Esophagus mucosa (tissue), 1 donor: ENCODE measurements at places on chromosomes 7 and 10.
A peak's percentile ranks its signal among the peaks of the same experiment; 100 is the strongest.

- ATAC-seq: peak; percentile 79
Measured at GRCh38 chr7:55572378-55573233, at the start of gene VOPP1. Gene VOPP1 (minus strand): TSS chr7:55572502. CDS start chr7:55572324, 178 bp downstream.

DNA sequence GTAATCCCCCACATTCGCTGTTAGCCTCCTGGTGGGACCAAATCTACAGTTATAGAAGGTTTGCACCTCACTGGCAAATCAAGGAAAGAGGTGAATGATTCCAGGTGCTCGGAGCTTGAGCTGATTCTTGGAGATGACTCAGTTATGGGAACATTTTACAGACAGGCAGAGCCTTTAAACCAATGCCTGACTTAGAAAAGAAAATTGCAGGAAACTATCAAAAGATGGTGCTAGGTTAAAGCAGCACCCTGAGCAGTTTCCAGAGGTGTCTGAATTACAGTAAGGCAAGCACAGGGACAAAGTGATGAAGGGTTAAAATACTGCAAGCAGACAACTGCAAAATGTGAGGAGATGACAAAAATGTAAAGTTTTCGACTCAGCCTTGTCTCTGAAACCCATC, 2.9 kb downstream of the LRRTM3 start:
- ATAC-seq: no peak

DNA sequence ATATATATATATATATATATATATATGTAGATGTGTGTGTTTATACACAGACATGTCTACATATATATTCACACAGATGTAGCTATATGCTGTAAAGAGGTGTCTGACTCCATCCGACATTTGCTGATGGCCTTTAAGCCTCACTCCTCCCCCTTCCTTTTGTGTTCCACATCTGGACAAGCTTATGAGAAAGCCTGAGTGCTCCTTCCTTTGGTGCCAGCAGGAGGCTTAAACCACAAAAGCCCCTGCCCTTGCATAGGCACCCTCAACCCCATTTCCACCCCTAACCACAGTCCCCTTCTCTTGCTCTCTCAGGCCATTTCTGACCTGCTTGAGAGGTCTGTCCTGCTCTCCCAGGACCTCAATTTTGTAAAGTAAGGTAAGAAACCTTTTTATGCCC, 98.7 kb downstream of the SVOPL start:
- ATAC-seq: no peak

- ATAC-seq: no peak
Measured at GRCh38 chr7:37247861-37248260, 200.8 kb downstream of the ELMO1 start.

- ATAC-seq: no peak
Measured at GRCh38 chr10:116073001-116073400, 200.0 kb downstream of the GFRA1 start.

- no peak for ATAC-seq
Measured at GRCh38 chr7:29149036-29149435, 2.7 kb upstream of the CPVL start.
